ENCODE measurements at places on chromosomes 11 and 22. TPM values are rescaled to one million over a fixed set of nuclear protein-coding genes. Genes with fewer than 3 reads are reported as not detected.

The CHRM1 gene
- total RNA-seq = 0.05 TPM

The IFITM1 gene
- 0.38 TPM for total RNA-seq

The CNGA4 gene
- not detected for total RNA-seq

The SAA2 gene
- total RNA-seq = not detected

The SCN4B gene
- total RNA-seq = 0.07 TPM

The CHADL gene
- total RNA-seq = not detected

The A4GALT gene
- total RNA-seq = 14.4 TPM

The PHLDA2 gene
- total RNA-seq = 98.6 TPM

The CD3G gene
- total RNA-seq = not detected

The OR52H1 gene
- total RNA-seq = not detected

The NEU3 gene
- 4.0 TPM for total RNA-seq

The OR2AT4 gene
- not detected for total RNA-seq

The CREB3L1 gene
- 5.2 TPM for total RNA-seq

The RAG2 gene
- not detected for total RNA-seq

The OR4B1 gene
- total RNA-seq = not detected

The VSTM5 gene
- not detected for total RNA-seq

The ZC3H12C gene
- 3.8 TPM for total RNA-seq

The RRP8 gene
- total RNA-seq = 31.3 TPM

The TRIM22 gene
- 0.39 TPM for total RNA-seq

The OTOG gene
- total RNA-seq = not detected

The SLC22A25 gene
- not detected for total RNA-seq

Measured in A549 treated with RU486 at 1 μM for 4 hours (cell line).